ENCODE measurements at places on chromosomes 3 and 15.

GRCh38 chr15:50009634-50010033 is 109.4 kb downstream of the ATP8B4 start:
- no peak for DNase-seq

DNA sequence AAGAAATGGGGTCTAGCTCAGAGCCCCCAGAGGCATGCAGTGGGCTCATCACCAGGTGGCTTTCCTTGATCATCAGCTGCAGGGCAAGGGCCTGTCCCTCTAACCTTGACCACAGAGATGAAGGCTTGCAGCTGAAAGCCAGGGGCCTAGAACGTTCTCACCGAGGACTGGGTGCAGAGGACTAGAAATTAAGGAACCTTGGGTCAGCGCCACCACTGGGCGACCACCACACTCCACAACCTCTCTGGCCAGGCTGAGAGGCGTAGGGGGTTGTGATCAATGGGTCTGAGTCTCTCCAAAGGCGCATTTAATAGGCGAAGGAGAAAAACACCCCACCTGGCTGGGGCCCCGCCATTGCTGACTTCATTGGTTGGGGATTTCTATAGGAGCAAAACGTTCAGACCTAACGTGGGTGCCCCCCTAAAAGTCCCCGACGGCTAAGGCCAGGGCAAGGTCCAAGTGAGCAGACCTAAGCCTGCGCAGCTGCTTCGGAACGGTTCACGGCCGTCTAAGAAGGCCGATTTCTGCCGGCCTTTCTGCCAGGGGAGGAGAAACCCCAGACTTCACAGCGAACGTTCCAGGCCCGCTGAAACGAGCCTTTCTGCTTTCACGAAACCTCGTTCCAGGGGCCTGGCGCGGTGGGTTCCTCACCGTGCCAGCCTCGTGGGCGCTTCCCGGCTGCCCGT is 915 bp downstream of the BCL2L10 start:
- DNase-seq, result no peak

DNA sequence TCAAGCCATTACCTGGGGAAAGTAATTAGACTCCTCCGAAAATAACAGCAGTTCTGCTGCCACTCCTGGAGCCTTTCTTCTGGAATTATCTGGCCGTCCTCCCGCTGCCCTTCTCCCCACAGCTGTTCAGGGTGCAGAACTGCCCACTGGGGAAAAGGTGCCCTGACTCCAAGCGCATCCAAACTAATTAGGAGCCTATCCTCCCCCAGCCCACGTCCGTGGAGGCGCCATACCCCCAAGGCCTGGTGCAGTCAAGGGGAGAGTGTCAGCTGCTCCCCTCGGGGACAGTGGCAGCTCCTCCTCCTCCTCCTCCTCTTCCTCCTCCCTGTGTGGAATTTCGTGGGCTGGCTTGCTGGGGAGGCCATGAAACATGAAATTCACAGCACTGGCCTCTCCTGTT is 177.2 kb downstream of the XXYLT1 start:
- no peak for DNase-seq

DNA sequence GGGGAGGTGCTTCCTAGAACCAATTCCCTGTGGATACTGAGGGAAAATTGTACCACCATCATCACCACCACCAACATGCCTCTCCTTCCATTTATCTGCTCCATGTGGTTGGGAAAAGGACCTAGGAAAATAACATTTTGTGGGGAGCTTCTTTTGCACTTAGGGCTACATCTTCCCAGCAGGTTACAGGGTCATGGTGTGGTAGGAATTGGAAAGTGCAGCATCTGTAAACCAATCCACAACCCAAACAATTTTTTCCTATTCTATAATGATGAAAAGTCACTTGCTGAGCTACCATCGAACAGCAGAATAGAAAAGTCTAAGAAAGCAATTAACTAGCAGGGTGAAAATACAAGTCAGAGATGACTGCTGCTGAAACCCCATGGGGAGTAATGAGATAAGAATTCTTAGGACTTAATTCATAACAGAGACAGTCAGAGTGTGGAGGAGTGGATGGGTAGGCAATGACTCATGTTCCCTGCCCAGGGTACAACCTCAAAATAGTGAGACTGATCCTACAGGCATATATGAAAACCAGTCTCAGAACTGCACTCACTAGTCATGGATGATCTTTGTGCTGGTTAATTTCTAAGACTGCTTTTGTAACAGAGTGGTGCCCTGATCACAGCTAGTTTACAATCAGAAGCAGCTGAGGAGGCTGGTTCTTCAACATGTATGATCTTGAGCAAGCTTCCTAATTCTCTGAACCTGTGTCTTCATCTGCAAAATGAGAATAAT is 38.1 kb upstream of the LEKR1 start:
- peak; percentile 98 for DNase-seq

- no peak for DNase-seq
Observed at GRCh38 chr3:23459889-23460546, 256.9 kb downstream of the UBE2E2 start.

- DNase-seq, result no peak
Observed at GRCh38 chr3:127608362-127608718, 10.1 kb downstream of the MCM2 start.

- peak; percentile 22 for DNase-seq
Observed at GRCh38 chr3:189103208-189103607, 68.6 kb upstream of the TPRG1 start.

DNA sequence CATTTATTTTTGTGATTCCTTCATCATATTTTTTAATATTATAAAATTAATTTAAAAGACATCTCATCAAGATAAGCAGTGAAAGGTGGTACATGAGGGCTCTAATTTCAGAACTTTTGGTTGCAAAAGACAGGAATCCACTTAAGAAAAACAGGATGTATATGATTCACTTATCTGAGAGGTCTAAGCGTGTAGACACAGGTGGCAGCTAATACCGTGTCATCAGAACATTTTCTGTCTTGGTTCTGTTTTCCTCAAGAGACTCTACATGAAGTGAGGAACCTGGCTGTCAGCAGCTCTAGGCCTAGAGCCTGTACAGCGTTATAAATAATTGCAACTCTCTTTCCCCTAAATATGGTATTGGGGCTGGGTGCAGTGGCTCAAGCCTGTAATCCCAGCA is 433.7 kb upstream of the NAALADL2 start:
- no peak for DNase-seq

GRCh38 chr3:128648940-128649663 is 1.5 kb downstream of the RPN1 start:
- no peak for DNase-seq

DNA sequence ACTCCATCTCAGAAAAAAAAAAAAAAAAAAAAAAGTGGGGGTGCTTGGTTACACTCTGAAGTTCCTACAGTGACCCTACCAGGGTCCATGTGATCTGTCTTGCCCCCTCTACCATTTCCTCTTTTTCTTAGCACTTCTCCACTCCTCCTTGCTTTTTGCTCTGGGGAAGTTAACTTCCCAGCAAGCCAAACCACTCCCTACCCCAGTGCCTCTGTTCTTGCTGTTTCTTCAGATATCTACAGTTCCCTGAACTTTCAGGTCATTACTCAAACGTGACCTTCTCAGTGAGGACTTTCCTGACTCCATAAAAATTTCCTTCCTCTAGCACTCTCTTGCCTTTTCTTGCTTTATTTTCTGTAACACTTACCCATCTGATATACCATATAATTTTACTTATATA is 61.1 kb upstream of the GCNT3 start:
- DNase-seq, result no peak

DNA sequence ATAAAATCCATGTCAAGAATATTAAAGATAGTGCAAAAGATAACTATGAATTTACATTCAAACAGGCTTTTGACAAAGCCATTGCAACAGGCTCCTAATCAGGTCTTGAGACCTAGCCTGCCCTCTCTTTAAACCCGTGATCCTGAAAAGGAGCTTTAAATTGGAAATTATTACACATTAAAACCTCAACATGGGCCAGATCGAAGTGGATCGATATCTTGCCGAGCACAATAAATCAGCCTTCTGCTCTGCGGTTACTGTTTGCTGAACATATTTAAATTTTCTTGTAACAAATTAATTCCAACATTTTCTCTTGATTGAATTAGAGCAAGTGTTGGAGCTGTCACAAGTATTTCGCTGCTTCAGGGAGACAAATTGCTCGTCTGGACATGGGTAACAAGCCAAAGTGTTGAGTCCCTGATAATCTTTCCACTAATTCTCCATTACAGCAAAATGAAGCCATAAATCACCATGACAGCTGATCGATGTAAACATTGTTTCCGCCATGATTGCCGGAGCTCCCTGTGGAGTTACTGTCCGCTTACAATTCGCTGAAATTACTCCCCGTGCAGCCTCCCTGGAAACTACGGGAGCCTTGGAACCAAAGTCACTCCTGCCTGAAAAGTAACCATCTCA is 47.6 kb downstream of the SHOX2 start:
- no peak for DNase-seq

GRCh38 chr3:187498211-187498724 is 130.1 kb downstream of the RTP4 start:
- no peak for DNase-seq

GRCh38 chr15:33500432-33501195 is 189.8 kb downstream of the RYR3 start:
- DNase-seq, result no peak

- no peak for DNase-seq
Observed at GRCh38 chr3:186502138-186502948, 41.8 kb downstream of the CRYGS start.

GRCh38 chr3:27031476-27031875 is 337.7 kb downstream of the NEK10 start:
- DNase-seq, result no peak

- DNase-seq, result no peak
Observed at GRCh38 chr15:69217381-69217780, 56.9 kb downstream of the GLCE start.

GRCh38 chr15:78021761-78022160 is 55.8 kb downstream of the TBC1D2B start:
- no peak for DNase-seq

DNA sequence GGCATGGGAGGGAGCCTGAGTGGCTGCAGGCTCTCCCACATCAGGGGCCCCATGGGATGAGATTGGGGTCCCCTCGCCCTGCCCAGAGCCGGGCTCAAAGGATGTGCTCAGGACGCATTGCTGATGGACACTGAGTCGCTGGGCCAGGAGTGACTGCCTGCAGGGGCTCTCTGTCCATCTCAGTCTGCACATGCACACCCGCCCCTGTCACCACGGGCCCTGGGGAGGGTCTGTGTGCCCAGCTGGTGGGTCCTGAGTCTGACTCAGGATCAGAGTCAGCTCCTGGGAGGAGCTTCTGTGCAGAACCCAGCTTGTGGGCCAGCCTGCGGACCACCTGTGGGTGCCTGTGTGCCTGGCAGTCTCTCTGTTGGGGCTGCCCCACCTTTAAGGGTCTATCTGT is 18.1 kb downstream of the STAB1 start:
- no peak for DNase-seq

- DNase-seq, result no peak
Observed at GRCh38 chr3:55242921-55243320, 244.2 kb downstream of the WNT5A start.

DNA sequence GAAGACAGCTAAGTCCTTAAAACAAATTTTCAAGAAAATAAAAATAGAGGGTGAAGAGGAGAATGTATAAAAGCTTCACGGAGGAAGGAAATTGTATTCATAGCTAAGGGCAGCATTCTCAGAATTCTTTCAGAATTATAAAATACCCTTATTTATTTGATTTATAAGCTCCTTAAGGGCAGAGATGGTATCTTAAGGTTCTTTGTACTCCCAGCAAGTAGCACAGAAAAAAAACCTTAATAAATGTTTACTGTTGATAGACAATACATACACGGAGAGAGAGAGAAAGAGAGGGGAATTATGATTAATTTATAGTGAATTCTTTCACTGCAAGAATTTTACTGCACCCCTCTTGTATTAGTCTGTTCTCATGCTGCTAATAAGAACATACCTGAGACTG is 375.6 kb upstream of the CCDC54 start:
- peak; percentile 18 for DNase-seq

DNA sequence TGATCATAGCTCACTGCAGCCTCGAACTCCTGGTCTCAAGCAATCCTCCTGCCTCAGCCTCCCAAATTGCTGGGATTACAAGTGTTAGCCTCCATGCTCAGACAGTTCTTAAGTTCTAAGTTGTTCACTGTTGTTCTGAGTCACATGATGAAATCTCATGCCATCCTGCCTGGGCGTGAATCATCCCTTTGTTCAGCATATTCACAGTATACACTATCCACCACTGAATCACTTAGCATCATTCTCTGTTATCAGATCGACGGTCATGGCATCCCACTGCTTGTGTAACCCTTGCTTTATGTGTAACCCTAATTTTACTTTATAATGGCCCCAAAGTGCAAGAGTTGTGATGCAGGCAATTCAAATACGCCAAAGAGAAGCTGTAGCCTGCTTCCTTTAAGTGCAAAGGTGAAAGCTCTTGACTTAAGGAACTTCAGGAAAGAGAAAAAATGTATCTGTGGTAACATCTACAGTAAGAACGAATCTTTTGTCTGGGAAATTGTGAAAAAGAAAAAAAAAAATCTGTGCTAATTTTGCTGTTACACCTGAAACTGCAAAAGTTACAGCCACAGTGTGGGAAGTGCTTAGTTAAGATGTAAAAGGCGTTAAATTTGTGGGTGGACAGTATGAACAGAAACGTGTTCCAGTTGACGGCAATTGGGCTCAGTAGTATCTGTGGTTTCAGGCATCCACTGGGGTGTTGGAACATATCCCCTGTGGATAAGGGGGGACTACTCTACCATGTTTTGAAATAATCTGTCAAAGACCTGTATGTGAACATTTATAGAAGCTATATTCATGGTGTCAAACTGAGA is 80.6 kb downstream of the PCOLCE2 start:
- peak; percentile 71 for DNase-seq

DNA sequence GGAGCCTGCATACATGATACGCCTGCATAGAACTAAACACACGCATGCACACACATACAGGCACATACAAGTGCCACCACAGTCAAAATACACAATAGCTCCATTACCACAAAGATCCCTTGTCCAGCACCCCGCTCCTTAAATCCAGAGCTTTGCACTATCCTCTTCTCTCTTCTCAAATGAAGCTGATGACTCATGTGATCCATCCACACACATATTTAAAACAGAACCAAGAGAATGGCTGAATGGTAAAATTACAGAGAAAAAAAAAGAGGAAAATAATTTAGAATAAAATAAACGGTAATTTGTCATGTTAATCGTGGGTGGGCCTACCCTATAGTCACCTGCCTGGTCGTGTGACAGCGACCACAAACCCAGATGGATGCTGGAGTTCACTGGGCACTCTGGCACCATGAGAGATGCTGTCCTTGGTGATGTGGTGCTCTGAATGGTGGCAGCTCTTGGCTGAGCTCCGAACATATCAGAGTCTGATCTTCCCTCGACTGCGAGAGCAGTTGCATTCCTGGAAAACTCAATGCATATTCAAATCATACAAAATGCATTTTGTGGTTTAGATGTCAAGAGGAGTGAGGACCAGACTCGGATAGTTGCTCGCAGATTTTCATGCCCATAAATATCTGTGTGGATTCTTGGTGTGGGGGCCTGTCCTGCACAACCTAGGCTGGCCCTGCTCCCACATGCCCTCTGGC is 8.9 kb downstream of the IQSEC1 start:
- no peak for DNase-seq

Measured in fibroblast of skin of right biceps (primary cell).